Inflammatory macrophage treated with lipopolysaccharide for 4 hours (primary cell): ENCODE measurements at places on chromosomes 1 and 21.

- peak; percentile 57 for DNase-seq
These were observed 9.9 kb downstream of the GPR3 start for GRCh38 chr1:27402349-27402754.

GRCh38 chr1:242787968-242788367 is 263.5 kb upstream of the PLD5 start:
- no peak for DNase-seq

GRCh38 chr1:172003766-172004530 is 162.7 kb downstream of the DNM3 start:
- DNase-seq, result no peak

DNA sequence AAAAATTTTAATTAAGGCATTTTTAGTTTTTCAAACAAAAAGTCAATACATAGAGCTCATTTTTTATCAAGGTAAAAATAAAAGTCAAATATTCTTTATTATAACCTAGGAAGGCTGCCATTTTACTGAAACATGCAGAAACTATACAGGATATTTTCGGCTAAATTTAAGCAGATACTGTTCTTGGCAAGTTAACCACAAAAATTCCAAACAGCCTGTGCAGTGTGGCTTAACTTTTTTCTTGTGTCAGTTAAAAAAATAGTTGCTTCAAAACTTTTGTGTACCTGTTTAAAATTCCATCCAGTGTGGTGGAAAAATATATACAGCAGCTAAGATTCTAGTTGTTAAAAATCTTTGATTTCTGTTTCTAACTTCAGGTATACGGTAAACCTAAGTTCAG is 135.0 kb downstream of the ATP5PO start:
- DNase-seq, result no peak

GRCh38 chr21:14553422-14553821 is 7.3 kb upstream of the SAMSN1 start:
- DNase-seq, result no peak

DNA sequence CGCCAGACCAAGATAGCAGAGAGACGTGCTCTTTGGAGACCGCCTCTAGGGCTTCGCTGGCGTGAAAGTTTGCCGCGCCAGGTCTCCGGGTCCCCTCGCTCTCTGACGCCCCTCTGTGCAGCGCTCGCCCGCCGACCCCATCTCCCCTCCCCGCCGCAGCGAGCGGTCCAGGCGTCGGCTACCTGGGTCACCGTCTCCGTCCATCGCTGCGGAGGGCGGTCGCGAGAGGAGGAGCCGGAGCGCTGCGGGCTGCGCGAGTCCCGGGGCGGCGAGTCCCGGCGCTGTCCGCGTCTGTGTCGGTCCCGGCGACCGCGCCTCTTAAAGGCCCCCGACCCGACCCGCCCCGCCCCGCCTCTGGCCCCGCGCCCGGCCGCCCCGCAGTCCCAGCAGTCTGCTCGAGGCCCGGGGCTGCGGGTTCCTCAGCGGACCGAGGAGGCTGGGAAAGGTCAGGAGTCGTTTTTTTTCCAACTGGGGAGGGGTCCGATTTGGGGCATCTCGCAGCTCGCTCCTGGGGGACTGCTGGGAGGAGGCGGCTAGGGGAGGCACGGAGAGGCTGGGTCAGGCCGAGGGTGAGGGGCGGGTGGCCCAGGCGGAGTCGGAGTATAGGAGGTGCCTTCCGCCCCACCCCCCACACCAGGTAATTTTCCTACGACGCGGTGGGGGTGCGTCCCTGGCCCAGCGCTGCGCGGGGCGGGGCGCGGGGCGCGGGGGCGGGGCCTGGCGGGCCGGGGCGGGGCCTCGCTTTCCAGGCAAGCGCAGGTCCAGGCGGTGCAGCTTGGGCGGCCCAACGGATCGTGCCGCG is at the start of the genes FBXO2 and FBXO44:
TSS of gene FBXO2 (minus strand) at position 293 of the 802 bp plus-strand sequence. CDS start at position 204, 89 bp downstream.
TSS of gene FBXO44 (plus strand) at position 741 of the 802 bp plus-strand sequence. CDS start 959 bp downstream, outside the sequence.
- DNase-seq, result no peak

- no peak for DNase-seq
These were observed 15.5 kb downstream of the IFNGR2 start for GRCh38 chr21:33418691-33419090.

GRCh38 chr1:13546791-13547190 is 33.0 kb upstream of the LRRC38 start:
- no peak for DNase-seq

- DNase-seq, result no peak
These were observed 37.8 kb upstream of the POFUT2 start for GRCh38 chr21:45325206-45326168.

- no peak for DNase-seq
These were observed 1.7 kb downstream of the MARCKSL1 start for GRCh38 chr1:32334274-32334861.

- DNase-seq, result no peak
These were observed 258.3 kb upstream of the CAMK1G start for GRCh38 chr1:209324901-209325871.

DNA sequence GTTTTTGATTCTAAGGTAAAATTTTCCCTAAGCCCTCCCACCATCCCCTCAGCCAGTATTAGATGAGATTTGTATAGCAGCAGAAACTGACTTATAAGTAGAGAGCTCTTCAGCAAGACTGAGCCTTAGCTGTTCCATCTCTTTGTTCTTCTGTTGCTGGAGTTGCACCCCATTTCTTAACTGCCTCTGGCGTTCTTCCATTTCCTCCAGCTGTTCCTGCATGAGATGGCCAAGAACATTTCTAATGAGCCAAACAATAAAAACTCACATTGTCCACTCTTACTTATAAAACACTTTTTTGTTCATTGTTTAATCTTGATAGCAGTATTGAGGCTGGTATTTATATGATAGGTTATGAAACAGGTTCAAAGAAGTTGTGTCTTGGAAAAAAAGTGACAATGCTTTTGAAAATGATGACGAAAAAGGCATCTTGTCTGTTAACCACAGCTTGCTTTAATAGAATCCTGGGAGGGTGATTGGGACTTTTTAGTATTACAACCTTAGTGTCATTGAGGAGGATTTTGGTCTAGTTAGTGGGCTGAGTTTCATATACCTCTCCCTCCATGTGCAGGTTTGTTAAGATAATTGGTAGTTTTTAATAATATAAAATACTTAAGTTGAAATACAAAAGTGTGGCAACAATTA is 18.3 kb downstream of the SYNC start:
- no peak for DNase-seq

GRCh38 chr1:95002540-95003432 is 70.0 kb downstream of the ALG14 start:
- DNase-seq, result no peak

- no peak for DNase-seq
These were observed 59.0 kb upstream of the LRRC53 start for GRCh38 chr1:74571493-74571800.
